ENCODE measurements at places on chromosomes 13 and 19. TPM values are rescaled to one million over a fixed set of nuclear protein-coding genes. Genes with fewer than 3 reads are reported as not detected.

- no peak for DNase-seq
These were observed 8.6 kb downstream of the TLE2 start for GRCh38 chr19:3020321-3020960.

GRCh38 chr13:112447761-112448603, 71.8 kb downstream of the SPACA7 start:
- DNase-seq: no peak

DNA sequence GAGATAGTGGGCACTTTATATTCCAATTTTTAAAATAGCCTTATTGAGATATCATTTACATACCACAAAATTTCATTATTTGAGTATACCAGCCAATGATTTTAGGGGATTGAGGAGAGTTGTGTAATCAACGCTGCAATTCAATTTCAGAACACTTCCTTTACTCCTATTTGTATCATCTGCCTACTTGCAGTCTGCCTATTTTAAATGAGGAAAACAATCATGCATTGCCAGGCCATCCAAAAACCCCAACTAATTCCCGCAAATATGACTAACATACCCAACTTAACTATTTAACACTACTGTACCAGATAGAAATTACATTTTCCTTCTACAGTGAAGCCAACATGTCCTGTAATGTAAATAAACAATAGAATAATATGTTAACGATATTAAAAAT, 26.7 kb downstream of the CAB39L start:
- DNase-seq: no peak

- DNase-seq: no peak
These were observed 95.7 kb upstream of the TSHZ3 start for GRCh38 chr19:31444931-31445330.

- peak; percentile 7 for DNase-seq
These were observed 61.0 kb upstream of the SHISA2 start for GRCh38 chr13:26112843-26113242.

DNA sequence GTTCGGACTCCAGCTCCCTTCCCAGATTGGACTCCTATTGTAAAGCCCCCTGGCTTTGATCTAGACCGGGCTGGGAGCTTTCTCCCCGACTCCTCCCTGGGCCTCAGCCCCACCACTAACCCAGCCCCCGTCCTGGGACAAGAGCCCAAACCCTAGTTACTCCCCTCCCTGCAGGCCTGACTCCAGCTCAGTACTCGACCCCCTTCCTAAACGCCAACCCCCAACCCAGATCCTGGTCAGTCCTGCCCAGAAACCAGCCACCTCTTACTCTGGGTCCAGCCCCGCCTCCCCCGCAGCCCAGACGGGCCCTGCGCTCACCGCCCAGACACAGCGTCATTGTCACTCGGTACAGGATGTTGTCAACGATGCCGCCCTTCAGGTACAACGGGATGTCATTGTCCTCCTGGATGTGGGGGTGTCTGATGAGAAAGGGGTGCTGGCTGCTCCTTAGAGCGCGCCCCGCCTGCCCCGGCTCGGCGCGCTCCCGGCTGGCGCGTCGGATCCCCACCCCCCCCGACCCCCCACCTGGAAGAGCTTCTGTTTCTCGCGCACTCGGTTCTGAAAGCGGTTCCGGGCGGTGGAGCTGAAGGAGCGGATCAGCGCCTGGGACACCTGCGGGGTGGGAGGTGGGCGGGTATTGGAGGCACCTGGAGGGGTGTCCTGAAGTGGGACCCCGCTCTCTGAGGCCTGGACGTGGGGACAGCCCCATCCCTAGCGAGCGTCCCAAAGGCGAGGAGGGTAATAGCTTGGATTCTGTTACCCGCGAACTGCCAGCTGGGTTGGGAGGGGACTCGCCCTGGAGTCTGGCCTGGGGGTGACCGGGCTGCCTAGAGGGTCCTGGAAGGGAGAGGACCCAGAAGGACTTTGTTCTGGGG, 866 bp downstream of the COX7A1 start:
- peak; percentile 47 for DNase-seq

GRCh38 chr13:93260591-93260990, 34.0 kb downstream of the GPC6 start:
- no peak for DNase-seq

DNA sequence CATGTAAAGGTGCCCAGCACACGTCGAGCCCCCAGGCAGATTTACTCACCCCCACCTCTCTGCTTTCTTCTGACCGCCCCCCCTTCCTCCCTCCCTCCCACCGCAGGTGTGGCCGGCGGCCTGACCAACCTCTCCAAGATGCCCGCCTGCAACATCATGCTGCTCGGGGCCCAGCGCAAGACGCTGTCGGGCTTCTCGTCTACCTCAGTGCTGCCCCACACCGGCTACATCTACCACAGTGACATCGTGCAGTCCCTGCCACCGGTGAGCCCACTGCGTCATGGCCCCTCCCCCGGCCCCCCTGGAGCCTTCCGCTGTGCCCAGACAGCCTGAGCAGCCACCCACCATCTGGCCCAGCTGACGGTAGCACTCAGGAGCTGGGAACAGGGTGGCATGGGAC, 8.8 kb downstream of the PRPF31 start:
- DNase-seq: no peak

DNA sequence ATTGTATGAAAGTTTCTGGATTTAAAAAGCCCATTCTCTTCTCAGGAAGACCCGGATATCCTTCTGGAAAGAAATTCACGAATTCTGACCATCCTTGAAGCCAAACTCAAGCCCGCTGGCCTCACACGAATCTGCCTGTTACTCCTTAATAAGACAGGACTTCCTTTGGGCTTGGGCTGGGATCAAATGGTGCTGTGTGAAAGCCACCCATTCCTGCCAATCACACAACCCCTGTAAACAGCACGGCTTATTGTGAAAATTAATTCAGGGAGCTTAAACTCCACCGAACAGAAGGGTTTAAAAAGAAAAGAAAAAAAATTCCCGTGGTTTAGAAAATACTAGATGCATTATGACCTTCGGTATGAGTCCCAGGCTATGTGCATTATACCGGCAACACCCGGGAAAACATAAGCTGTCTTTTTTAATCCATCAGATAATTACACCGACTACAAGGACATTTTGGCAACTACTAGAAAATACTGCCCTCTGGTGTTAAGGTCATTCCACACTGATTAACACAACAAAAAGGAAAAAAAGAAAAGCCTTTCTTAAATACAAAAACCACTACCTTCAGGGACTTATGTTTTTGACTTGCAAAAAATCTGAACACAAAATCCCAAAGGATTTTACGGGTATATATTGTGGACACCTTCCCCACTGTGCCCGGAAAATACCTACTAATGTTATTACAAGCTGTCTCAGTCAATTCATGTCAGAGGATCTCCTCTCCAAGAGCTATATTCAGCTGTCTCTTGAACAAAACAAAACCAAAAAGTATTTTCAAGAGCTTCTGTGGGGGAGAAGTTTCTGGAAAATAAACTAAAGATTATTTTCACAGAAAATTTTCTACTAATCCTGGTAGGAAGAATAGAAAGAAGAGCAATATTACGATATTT, 76.0 kb upstream of the LSM14A start:
- DNase-seq: peak; percentile 74

GRCh38 chr13:113810640-113811039, 51.6 kb downstream of the TMEM255B start:
- no peak for DNase-seq

C13orf46 gene
- 0.17 TPM for total RNA-seq

- DNase-seq: no peak
These were observed 3.4 kb downstream of the C3 start for GRCh38 chr19:6717036-6717435.

GRCh38 chr19:17687141-17687856, 855 bp downstream of the UNC13A start:
- no peak for DNase-seq

GRCh38 chr19:55132453-55133129, 15.2 kb upstream of the PPP1R12C start:
- peak; percentile 29 for DNase-seq

GRCh38 chr13:23547000-23547590, 23.1 kb upstream of the TNFRSF19 start:
- peak; percentile 3 for DNase-seq

- peak; percentile 73 for DNase-seq
These were observed at the start of gene SCN1B for GRCh38 chr19:35030257-35031071. Gene SCN1B (plus strand): TSS chr19:35030470. CDS start chr19:35030821, 351 bp downstream.

GPR12 gene
- total RNA-seq: not detected

GRCh38 chr13:40127476-40127875, 472.0 kb downstream of the COG6 start:
- no peak for DNase-seq

DNA sequence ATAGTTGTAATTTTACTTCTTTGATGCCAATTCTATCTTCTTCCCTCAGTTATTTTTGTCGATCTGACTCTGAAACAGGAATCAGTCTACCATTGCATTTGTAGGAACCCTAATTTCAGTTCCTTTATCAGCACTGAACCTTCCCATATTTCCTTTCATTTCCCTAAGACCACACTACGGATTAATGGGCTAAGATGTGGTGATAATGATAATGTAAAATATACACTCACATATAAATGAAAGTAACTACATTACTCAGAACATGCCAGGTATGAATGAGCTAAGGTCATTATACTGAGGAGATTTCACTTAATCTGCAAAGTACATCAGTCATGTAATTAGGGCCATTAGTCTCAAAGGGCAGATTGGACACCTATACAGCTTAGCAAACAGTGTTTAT, 60.2 kb upstream of the RFC3 start:
- no peak for DNase-seq

OR7C1 gene
- not detected for total RNA-seq

ALG5 gene
- 44.6 TPM for total RNA-seq

DNA sequence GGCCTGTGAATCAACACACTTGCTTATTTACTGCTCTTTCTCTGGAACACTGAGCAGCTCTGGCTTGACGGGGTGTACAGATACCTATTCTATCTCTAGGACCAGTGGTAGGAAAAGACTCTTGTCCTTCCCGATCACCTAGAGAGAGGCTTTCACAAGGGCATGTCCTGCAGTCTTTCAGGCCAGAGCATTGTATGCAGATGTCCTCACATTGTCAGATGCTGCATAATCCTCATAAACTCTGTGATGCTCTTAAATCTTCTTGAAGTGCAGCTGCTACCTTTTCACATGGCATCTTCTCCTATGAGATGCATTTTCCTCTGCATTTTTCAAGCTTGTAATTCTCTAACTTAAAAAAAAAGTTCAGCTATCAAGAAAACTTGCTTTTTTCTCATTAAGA, 369.4 kb downstream of the OLFM4 start:
- no peak for DNase-seq

- DNase-seq: no peak
These were observed 6.8 kb upstream of the UBE2L5 start for GRCh38 chr13:30415430-30416030.

All from dermis blood vessel endothelial cell (primary cell).